ENCODE measurements at places on chromosomes 3 and 15.

DNA sequence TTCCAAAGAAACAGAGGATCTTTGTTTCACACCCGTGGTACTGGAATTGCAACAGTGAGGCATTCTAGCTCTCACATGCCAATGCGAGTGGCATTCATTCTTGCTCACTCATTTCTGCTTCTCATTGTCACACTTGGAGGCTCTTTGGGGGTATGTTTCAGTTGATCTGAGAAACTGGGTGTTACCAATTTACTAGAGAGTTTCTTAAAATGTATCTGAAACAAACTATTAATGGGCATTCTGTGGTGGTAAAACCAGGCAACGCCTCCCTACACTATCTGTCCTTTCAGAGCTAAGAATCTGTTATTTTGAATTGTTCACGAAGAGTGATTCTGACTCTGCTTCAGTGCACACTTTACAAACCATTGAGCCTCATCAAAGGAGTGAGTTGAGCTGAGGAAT is 140.6 kb upstream of the BHLHE40 start:
- no peak for DNase-seq

- DNase-seq = no peak
Observed at GRCh38 chr15:68767833-68768232, 52.9 kb downstream of the ANP32A start.

DNA sequence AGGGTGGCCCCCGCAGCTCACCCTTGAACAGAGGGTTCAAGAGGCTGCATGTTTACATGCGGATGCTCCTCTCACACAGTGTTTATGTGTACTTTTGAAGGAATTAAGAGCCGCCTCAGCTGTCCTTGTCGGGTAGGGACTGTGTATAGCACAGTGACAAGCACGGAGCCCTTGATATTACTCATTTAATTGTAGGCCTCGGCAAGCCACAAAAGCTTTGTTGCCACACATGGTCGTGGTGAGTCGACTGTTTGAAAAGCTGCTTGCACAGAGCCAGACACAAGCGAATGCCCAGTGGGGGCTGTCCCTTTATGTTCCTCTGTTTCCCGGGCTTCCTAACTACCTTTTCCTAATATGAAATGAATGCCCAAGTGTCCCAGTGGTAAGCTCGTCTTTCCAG is 4.5 kb downstream of the ESYT3 start:
- DNase-seq = no peak

DNA sequence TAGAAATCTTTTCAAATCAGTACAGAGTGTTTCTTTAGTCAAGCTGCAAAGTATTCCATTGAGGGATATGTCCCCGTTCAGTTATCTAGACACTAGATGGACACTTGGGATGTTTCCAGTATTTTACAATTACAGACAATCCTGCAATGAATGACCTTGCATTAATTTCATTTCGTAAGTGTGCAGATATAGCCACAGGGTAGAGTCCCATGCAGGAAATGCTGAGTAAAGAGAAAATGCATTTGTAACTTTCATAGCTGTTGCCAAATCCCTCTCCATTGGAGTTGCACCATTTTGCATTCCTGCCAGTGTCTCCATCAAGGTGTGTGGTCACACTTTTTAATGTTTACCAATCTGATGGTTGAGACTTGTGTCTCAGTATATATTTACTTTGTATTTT is 92.5 kb downstream of the LIPC start:
- DNase-seq = no peak

DNA sequence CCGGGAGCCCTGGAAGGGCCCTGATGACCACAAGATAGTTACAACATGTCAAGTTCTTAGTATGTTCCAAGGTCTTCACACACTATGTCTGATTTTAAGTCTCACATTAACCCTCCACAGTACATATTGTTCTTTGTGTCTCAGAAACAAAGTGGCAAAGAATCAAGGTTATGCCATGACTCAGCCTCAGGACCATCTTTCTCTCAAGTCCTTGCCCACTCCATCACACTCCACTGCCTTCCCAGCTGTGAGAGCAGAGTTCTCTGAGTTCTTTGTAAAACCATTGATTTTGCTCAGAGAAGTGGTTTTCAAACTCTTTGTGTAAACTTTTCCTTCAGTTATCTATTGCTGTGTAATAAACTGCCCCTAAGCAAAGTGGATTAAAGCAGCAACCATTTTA is 67.9 kb upstream of the C3orf80 start:
- no peak for DNase-seq

GRCh38 chr3:87350367-87351199 is 74.2 kb upstream of the POU1F1 start:
- DNase-seq = no peak

- DNase-seq = no peak
Observed at GRCh38 chr3:129699199-129699598, 92.7 kb upstream of the PLXND1 start.

GRCh38 chr3:144843099-144843498 is 871.5 kb downstream of the DIPK2A start:
- DNase-seq = no peak

- no peak for DNase-seq
Observed at GRCh38 chr3:157786618-157787017, 283.4 kb upstream of the VEPH1 start.

- no peak for DNase-seq
Observed at GRCh38 chr15:88624971-88625490, 3.9 kb downstream of the AEN start.

DNA sequence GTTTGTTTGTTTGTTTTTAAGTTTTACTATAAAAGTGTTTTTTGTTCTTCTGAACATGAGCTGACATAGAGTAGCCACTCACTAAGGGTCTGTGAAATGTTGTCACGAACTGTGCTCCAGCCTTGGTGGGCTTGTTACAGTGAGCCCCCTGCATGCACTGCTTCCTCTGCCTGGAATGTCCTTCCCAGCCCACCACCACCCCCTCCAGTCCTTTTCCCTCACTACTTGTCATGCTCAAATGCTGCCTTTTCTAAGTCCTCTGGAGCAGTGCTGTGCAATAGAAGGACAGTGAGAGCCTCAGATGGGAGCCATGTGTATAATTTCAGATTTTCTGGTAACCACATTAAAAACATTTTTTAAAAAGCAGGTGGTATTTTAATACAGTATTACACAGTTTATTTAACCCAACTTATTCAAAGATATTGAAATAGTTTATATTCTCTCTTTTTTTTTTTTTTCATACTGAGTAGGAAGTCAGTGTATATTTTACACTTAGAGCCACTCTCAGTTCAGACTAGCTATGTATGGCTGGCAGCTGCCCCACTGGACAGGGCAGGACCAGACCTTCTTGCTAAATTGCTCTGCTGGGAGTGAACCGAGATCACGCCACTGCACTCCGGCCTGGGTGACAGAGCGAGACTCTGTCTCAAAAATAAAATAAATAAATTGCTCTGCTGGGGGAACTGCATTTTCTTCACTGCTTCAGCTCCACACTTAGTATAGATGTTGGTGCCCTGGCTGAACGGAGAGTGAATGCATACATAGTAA is 26.9 kb downstream of the MKRN2OS start:
- no peak for DNase-seq

- DNase-seq = no peak
Observed at GRCh38 chr3:193655831-193656433, 62.9 kb downstream of the OPA1 start.

DNA sequence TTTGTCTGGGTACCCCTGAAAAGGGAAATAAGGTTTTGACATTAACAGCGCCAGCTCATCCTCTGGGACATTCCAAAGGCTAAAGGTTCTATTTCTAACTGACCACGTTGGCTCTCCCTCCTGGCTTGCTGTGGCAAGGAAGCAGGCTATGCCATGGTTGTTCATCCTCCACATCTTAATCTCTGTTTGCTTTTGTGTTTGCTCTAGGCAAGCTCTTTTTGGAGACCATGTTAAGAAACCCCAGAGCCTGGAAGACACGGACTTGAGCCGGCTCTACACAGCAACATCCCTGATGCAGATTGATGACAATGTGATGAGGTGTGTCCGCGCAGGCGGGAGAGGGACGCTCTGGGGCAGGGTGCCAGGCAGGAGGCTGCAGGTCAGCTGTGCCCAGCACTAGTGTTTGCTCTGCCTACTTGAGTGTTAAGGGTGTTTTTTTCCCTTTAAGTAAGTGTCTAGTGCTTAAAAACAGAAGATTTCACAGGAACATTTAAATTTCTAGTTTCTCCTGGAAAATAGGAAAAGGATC is 33.3 kb downstream of the RLBP1 start:
- no peak for DNase-seq

DNA sequence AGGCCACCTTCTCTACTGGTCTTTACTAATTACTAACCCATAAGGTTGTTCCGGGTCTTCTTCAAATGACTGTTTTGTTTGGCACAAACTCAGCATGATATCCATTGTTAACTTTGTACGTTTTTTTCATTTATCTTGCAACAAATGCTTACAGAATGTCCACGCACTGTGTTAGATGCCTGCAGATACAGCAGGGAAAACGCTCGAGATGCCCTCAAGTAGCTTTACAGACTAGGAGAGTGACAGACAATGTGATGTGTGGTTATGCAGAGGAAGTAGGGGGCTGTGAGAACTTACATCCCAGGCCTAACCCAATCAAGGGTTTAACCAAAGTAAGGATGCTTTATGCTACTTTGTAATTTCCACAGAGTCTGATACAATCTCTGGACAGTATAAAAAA is 949 bp upstream of the RFC4 start:
- DNase-seq = no peak

- no peak for DNase-seq
Observed at GRCh38 chr3:60886518-60886917, 364.7 kb downstream of the FHIT start.

GRCh38 chr15:99545605-99546004 is 20.2 kb upstream of the MEF2A start:
- no peak for DNase-seq

DNA sequence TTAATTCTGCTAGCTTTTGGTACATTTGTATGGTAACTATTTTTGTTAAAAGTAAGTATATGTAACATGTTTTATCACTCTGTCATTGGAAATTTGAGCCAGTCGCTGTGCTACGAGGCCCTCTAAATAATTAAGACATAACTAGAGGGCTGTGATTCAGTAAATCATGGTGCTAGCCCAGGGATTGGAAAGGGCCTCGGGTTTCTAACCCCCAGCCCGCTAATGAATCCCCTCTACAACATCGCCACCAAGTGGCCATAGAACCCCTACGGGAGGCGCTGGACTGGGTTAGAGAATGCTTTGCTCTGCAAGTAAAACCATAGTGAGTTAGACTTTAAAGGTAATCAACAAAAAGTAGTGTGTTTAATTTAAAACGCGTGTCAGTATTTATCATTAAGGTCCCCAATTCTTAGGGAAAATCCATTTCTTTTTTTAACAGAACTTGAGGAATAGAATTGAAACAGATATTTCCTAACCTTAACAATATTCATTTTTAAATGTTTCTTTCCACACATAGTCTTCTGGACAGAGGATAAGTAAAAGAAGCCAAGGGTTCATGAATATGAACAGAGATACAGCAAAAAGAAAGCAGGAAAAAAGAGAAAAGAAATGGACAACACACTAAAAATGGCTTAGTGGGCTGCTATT is 744.7 kb downstream of the EPHA3 start:
- peak; percentile 86 for DNase-seq

GRCh38 chr15:93811305-93811704 is 420.1 kb upstream of the MCTP2 start:
- DNase-seq = no peak

DNA sequence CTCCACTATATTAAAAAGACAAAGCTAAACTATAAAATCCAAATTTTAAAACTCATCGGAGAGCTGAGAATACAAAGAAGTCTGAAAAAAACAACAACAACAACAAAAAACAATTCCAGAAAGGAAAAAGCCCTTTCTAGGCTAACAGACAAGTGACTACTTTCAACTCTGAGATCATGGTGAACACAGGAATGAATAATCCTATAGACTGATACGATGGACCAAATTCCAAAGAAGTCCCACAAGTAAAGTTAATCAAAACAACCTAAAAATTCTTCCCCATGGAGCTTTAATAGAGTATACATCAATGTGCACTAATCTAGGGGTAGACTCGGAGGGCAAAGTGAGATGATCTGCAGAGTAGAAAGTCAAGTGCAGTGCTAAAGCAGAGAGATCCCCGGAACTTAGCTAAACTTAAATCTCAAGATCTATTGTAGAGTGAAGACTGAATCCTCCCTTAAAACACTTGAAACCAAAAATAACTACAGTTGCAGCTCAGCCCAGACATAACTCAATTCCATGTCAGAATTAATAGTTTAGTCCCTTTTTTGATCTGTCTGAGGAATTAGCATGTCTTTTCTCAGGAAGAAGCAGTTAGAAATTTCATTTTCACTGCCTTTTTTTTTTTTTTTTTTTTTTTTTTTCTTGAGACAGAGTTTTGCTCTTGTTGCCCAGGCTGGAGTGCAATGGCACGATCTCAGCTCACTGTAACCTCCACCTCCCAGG is 43.5 kb downstream of the MYO9A start:
- no peak for DNase-seq

DNA sequence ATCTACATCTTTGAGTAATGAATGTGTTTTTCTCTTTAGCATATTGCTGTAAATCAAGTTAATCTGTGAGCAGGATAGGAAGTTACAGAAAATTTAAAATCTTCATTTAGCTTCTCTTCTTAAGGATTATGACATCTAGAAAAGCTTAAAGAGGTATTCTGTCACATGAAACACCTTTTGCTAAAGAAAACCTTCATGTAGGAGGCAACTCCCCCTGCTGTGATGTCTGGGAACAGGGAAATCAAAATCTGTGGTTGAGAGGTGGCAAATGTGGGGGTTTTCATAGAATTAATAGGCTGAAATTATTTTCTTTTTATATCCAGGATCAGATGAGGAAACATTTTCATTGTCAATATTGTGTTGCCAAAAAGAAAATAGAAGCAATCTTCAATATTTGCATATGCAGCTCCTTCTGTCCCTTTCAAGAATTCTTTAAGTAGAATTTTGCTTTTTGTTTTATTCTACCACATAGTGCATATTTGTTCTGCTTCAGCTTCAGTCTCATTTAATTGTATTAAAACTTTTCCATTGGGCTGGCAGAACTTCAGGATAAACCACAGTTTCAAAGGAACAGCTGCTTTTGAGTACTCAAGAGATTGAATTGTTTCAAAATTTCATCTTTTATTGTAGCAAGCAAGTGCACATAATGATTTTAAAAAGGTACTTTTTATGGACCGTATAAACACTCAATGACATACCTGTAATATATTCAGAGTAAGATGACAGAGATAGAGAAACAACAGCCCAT is 128.4 kb downstream of the RAP2B start:
- DNase-seq = no peak

- no peak for DNase-seq
Observed at GRCh38 chr15:43880406-43881194, 53.8 kb downstream of the WDR76 start.

- DNase-seq = no peak
Observed at GRCh38 chr3:43180027-43180426, 74.1 kb upstream of the POMGNT2 start.

DNA sequence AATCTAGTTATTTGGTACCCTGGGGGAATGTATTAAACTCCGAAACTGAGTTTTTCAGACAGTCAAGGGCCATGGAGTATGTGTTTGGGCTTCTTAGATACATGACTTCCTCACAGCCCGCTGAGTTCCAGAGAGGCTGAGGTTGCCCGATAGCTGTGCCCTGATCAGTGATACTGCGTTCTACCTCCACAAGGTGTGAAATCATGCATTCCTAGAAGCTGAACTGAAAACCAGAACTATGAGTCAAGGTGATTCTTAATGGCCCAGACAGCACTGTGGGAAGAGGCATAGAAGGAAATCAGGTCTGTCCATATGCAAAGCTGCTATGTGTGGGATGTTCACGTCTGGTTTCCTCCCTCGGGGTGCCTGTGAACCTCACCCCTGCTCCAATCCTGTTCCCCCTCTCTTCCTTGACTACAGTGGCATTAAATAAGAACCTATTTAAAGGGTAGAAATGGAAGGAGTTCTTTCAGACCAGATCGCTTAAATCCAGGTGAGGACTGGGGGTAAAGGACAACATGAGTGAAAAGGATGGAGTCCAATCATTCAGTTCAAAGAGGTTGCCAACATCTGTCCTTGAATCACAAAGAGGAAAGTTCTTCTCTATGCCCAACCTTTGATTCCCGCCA is 74.3 kb downstream of the MYO1E start:
- no peak for DNase-seq

Measured in WTC11 (cell line).